ENCODE measurements at places on chromosomes 1 and 21. TPM values are rescaled to one million over a fixed set of nuclear protein-coding genes. Genes with fewer than 3 reads are reported as not detected.

ARHGEF2 gene
- 80.1 TPM for total RNA-seq

CELA3B gene
- not detected for total RNA-seq

IRF6 gene
- 34.9 TPM for total RNA-seq

GRCh38 chr1:77514921-77515776, 167.3 kb downstream of the ZZZ3 start:
- DNase-seq = no peak

GRCh38 chr1:115089420-115090185, at the start of gene TSPAN2:
Gene TSPAN2 (minus strand): TSS chr1:115089503. CDS start chr1:115089432, 71 bp downstream.
- peak; percentile 85 for DNase-seq

DNA sequence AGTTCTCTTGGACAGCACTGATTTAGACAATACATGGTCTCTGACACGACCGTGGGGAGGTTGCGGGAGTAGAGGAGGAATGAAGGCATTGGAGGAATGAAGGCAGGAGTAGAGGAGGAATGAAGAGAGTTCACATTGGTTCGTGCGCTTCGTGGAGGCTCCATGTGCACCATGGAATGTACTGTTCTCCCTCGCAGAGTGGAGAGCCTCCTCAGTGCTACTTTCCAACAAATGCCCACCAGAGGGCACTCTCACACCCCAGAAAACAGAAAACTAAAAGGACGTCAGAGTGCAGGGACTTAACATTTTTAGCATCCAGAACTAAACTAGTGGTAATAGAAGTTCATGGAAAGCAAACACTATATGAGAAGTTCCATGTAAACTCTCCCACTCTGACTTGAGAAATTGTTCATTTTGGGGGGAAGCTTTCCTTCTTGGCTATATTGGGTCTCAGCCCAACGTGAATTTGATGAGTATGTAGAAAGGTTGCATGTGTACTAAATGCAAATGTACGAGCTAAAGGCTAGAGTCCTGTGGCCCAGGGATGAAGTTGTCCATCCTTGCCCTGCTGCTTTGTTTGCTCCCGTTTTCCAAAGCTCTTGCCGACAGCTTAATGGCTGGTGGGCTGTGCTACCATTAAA, 211.6 kb downstream of the LMX1A start:
- DNase-seq = peak; percentile 60

GRCh38 chr1:109821831-109822745, 58.4 kb upstream of the EPS8L3 start:
- peak; percentile 11 for DNase-seq

DNA sequence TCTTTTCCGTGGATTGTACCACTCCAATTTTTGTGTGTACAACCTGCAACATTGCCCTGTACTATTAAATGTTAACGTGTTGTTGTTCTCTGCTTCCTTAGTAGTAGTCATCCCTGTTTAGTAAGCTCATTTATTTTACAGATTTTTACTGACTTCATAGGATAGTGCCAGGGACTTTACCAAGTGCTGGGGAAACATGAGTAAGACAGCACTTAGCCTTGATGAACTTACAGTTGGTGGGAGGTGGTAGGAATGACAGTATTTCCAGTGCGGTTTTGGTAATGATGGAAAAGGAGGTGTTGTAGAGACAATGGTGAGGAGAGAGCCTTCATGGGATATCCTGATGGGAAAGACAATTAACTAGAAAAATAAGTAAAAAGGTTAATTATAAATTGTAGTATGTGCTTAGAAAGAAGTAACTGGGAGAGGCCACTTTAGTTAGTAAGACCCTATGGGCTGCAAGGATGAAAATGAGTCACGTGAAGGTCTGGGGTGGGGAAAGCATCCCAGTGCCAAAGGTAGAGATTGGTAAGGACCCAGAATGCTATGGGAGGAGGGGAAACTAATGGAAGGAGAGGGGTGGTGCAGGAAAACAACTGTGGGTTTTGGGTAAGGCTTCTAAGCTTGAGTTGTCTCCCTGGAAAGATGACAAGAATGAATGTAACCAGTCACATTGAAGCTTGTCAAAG, 1.7 kb downstream of the RLF start:
- no peak for DNase-seq

GRCh38 chr1:119112791-119113190, 27.7 kb downstream of the WARS2 start:
- DNase-seq = no peak

GRCh38 chr1:220921971-220922635, 42.9 kb downstream of the HLX start:
- DNase-seq = no peak

Data from thyroid gland (tissue), 4 donors.